Mesothelial cell of epicardium (in vitro differentiated cells): ENCODE measurements at places on chromosomes 1 and 21. TPM values are rescaled to one million over a fixed set of nuclear protein-coding genes. Genes with fewer than 3 reads are reported as not detected.

DNA sequence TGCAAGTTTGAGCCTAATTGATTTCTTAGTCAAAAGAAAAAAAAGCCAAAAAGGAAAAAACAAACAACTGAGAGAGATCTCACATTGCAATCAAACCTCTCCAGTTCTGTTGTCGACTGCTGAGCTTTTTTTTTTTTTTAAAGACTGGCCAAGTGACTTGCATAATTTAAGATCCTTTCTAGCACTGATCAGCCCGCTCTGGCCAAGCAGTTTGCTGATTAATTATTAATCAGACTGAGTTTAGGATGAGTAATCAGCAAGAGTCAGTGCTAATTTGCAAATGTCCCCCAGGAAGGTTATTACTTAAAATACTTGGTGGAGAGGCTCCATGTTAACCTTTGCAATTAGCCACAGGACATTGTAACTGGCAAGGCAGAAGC lies 39.3 kb downstream of the HMGB4 start:
- no peak overlapping the region for H3K27ac ChIP-seq
- H3K4me3 ChIP-seq: no peak overlapping the region
- no peaks in the 10 kb centered on the region for H3K36me3 ChIP-seq
- DNase-seq: no peak

- DNase-seq: no peak
- peaks cover 72% of the 10 kb centered on the region for H3K4me1 ChIP-seq
- no peak overlapping the region for H3K27ac ChIP-seq
- H3K4me3 ChIP-seq: no peak overlapping the region
These were observed 3.7 kb upstream of the SAMD11 start for GRCh38 chr1:920010-920409.

DNA sequence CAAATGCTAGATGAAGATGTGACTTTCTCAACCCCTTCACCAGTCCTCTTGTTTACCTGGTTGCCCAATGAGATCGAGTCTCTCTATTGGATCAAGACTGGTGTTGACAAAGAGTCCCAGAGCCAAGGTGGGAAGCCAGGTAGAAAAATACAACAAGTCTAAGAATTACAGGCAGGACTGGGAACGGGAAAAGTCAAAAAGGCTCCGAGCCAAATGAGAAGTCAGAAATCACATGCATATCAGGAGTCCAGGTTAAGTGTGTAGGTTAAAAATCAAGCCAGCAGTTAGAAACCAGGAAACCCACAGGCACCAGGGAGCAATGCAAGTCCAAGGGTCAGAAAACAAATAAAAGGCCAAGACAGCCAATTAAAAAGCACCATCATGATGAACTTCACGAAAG lies 27.4 kb upstream of the DUSP23 start:
- no peak for DNase-seq
- H3K4me3 ChIP-seq: no peak overlapping the region
- no peaks in the 10 kb centered on the region for H3K36me3 ChIP-seq
- no peak overlapping the region for H3K27ac ChIP-seq

GRCh38 chr1:219413536-219413935 lies 199.4 kb downstream of the ZC3H11B start:
- no peak overlapping the region for H3K27ac ChIP-seq
- H3K36me3 ChIP-seq: no peaks in the 10 kb centered on the region
- no peak overlapping the region for H3K4me3 ChIP-seq
- DNase-seq: no peak
- peaks cover 5% of the 10 kb centered on the region for H3K4me1 ChIP-seq

GRCh38 chr1:21514245-21514644 lies 5.0 kb downstream of the ALPL start:
- peaks cover 42% of the 10 kb centered on the region for H3K27me3 ChIP-seq
- no peak overlapping the region for H3K4me3 ChIP-seq
- H3K4me1 ChIP-seq: peaks cover 1% of the 10 kb centered on the region

GRCh38 chr1:187013582-187014200 lies 184.9 kb downstream of the PLA2G4A start:
- H3K4me3 ChIP-seq: no peak overlapping the region
- H3K36me3 ChIP-seq: peaks cover under 1% of the 10 kb centered on the region
- no peaks in the 10 kb centered on the region for H3K4me1 ChIP-seq

DNA sequence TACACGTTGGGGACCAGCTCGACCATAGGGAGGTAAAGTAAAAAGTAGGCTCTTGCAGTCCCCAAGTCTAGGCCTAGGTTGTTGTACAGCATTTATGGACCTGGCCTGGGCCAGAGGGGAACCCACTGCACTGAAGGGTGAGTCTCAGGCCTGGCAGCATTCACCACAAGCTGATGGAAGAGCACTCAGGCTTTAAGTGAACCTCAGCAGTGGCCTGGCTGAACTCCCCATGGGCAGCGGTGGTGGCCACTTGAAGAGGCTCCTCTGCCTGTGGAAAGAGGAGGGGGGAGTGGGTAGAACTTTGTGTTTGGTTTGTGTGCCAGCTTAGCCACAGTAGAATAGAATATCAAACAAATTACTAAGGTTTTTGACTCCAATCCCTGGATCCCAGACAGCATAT lies 176.2 kb upstream of the PRMT6 start:
- H3K4me1 ChIP-seq: no peaks in the 10 kb centered on the region
- no peak for DNase-seq
- H3K4me3 ChIP-seq: no peak overlapping the region
- no peaks in the 10 kb centered on the region for H3K36me3 ChIP-seq
- H3K27me3 ChIP-seq: peaks cover 2% of the 10 kb centered on the region

- no peak for DNase-seq
- peaks cover 19% of the 10 kb centered on the region for H3K36me3 ChIP-seq
- no peaks in the 10 kb centered on the region for H3K27me3 ChIP-seq
These were observed 177.1 kb downstream of the GABPA start for GRCh38 chr21:25911730-25912401.

DNA sequence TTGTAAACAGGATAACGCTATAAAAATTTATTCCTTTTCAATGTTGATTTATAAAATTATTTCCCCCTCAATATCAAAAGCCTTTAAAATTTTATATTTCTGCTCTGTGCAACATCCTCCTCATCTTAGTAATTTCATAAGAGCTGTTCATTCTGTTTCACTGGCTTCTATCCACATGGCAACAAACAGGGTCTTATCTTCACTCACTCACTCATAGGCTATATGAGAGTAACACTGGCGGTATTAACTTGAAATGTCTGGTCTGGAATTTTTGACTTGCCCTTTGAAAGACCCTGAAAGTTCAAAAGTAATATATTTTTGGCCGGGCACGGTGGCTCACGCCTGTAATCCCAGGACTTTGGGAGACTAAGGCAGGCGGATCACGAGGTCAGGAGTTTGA lies 77.4 kb upstream of the KRTAP11-1 start:
- DNase-seq: no peak
- H3K4me3 ChIP-seq: no peak overlapping the region
- H3K4me1 ChIP-seq: no peaks in the 10 kb centered on the region
- H3K27me3 ChIP-seq: peaks cover 5% of the 10 kb centered on the region

- no peak overlapping the region for H3K4me3 ChIP-seq
- DNase-seq: no peak
- H3K27me3 ChIP-seq: no peaks in the 10 kb centered on the region
- H3K4me1 ChIP-seq: no peaks in the 10 kb centered on the region
- H3K36me3 ChIP-seq: no peaks in the 10 kb centered on the region
These were observed 28.1 kb upstream of the B3GALNT2 start for GRCh38 chr1:235532360-235532759.

GRCh38 chr1:53992085-53992874 lies 25.7 kb downstream of the LDLRAD1 start:
- DNase-seq: no peak
- H3K4me3 ChIP-seq: no peak overlapping the region

The FNBP1L gene
- 71.5 to 74.5 TPM (median 73.7 TPM) in 3 replicates for total RNA-seq

The C1QB gene
- total RNA-seq: not detected in 3 replicates

The CFHR2 gene
- not detected in 3 replicates for total RNA-seq
